ENCODE measurements at places on chromosomes 7 and 10.
A peak's percentile ranks its signal among the peaks of the same experiment; 100 is the strongest.

- DNase-seq, result no peak
Measured at GRCh38 chr7:105814481-105814880, 61.9 kb downstream of the ATXN7L1 start.

DNA sequence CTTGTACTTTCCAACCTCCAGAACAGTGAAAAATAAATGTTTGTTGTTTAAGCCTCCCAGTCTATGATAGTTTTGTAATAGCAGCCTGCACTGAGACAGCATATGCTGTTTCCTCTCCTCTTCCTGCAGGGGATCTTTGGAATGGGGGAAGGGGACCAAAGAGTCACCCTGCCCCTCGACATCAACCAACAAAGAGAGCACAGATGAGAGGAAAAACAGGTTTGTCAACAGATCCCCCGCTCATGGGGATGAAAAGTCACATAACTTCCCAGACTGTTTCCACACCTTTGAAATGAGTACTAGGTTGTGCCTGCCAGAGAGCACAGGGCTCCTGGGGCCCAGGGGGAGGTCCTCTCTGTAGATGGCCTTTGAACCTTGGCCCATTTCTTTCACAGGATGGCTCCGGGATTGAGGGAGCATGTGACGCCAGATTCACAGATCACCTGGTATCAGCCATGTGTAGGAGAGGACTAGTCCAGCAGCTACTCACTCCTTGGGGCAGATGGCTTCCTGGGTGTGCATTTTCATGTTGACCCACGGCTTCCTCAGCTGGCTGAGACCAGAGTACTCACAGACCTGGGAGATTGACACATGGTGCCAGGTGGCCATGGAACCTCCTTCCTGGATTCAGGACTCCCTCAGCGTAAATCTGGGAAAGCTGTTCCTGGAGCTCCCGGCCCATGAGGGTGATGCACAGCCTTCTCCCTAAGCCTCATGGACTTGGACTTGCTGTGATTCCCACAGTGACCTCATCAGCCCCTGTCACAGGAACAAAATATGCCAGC lies 125.6 kb downstream of the CXCL12 start:
- no peak for DNase-seq

DNA sequence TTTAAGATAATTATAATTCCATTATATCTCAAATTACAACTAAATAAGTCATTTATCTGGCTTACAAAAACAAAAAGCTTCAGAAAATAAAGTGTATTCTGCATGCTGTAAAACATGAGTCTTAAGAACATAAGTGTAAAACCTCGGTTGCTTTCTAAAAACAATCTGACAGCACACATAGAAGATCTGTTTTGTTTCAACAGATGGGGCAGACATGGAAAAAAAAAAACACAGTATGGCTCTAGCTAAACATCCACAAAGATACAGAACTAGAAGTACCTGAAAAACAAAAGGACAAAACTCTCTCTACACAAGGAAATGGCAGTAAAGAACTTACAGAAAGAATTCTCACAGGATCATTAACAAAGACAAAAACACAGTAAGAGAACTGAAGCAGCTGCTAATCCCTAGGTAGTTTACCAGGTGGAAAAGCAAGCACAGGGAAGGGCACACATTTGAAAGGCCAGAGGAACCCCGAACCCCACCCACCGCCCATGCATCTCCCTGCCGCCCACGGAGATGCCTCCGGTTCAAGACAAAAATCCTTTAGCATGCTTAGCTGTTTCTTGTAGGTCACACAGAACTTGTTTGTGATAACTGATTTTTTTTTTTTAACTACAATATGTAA lies 42.5 kb downstream of the DLD start:
- DNase-seq, result no peak

- DNase-seq, result no peak
Measured at GRCh38 chr10:72274213-72274729, 547 bp downstream of the DDIT4 start.

DNA sequence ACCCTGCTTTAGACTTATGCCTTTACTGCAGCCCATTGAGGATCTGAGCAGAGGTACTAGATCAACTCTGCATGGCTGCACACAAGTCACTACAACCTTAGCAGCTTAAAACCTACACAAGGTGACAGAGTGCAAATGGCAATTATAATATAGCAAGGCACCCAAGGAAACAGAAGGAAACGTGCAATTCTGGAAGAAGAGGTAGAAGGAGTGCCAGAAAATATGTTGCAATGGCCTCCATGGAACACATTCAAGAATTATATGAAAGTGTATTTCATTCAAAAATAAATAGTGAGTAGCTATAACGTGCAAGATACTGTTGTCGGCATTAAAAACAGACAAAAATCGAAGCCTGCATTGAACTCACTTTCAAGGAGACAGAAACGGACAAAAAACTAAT lies 2.9 kb upstream of the AKR1C8 start:
- no peak for DNase-seq

- DNase-seq, result no peak
Measured at GRCh38 chr10:97762056-97762455, 9.7 kb downstream of the SFRP5 start.

DNA sequence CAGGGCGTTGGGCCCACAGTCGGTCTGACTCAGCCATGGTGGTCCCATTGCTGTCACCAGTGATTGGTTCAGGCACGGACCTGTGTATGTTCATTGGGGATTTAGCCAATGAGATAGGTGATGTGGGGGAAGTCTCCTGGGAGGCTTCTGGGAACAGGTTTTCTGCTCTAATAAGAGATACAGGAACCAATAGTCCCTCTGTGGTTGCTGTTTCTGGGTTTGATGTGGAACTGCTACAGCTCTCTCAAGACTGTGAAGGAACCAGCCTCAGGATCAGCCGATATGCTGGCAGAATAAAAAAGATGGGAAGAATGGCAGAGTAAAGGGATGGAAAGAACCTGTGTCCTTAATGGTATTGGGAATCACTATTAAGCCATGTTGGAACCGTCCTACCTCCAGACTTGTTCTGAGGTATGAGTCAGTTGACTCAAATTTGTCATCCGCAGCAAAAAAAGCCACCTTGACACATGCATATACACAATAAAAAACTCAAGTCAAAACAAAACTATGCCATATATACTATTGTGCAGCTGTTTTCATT lies 70.6 kb downstream of the MCMBP start:
- DNase-seq, result peak; percentile 23

GRCh38 chr10:78567680-78568455 lies 500.9 kb upstream of the ZMIZ1 start:
- no peak for DNase-seq

- DNase-seq, result peak; percentile 64
Measured at GRCh38 chr10:17115683-17116082, 13.9 kb downstream of the CUBN start.

- peak; percentile 49 for DNase-seq
Measured at GRCh38 chr10:103680869-103681236, 174.5 kb downstream of the SH3PXD2A start.

All from fibroblast of skin of right quadriceps (primary cell).